DMS79 (cell line): ENCODE measurements at places on chromosomes 6 and 20.

DNA sequence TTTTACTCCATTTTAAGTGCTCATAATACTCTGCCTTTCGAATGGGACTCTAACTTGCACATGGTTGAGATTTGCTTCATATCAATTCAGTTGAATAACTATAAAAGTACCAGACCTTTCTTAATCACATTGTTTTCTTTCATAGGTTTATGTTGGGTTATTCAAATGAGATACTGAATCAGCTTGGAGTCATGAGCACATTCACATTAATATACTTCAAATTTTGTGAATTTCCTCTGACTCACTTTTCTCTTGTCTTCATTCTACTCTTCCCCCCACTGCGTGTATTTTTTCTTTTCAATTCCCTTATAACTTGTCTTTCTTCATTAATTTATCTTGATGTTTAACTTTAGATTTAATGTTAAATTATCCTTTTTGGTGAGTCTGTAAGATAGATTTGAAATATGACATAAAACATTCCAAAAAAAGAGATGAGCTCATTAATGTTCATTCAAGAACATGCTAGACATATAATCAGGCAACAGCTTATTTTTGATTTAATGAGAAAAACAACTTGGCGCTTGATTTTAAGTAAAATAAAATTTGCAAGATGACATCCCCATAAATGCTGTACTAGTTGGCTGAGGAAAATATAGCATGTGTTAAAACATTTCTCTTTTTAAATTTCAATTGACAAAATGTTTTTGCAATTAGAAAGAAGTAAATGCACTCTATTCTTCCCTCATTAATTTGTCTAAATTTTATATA, 736.0 kb downstream of the CD109 start:
- no peak for DNase-seq

DNA sequence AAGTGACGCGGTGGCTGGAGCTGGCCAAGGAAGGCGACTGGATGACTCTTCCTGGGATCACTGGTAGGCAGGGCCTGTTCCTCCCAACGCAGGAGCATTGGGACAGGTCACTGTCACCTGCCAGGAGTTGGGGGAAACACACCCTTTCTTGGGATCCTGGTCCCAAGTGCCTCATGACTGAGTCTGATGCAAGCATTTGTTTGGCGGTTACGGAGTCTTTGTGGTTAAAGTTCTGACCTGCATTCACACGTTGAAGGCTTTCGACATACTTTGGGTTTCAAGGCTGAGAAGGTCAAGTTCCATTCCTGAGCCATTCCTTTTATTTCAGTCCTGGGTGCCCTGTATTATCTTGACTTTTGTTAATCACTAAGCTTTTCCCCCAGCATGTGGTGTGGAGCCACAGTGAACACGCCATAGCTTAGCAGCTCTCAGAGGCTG, 6.0 kb downstream of the PNLDC1 start:
- DNase-seq: no peak

- no peak for DNase-seq
These were observed 190.3 kb downstream of the ZDHHC14 start for GRCh38 chr6:157571269-157571668.

GRCh38 chr20:2752567-2753460, 47.6 kb downstream of the CPXM1 start:
- DNase-seq: peak; percentile 33

DNA sequence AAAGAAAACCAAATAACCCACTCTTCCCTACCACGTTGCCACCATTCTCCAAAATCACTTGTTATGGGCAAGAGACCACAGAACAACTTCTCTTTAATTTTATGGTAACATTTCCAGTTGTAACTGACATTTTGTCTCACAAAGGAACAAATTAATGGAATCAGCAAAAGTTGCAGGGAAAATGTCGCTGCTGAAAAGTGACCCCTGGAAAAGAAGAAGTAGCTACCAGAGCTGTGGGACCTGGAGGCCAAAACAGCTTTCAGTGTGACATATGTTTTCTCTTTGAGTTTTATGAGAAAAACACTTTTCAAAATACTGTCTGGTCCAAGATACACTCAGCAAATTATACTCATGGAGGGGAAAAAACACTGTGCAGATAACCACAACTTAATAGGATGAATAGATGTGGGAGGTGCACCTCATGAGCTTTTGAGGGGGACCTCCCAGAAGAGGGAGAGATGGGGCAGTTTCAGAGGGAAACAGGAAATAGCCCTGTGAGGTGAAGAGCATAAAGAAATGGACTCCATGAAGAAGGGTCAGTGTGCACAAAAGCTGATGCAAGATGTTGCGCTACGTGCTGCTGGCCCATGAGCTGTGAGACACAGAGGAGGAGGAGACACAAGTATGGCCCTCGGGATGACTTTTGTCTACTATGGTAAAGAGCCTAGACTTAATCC, 87.3 kb downstream of the DTNBP1 start:
- no peak for DNase-seq

DNA sequence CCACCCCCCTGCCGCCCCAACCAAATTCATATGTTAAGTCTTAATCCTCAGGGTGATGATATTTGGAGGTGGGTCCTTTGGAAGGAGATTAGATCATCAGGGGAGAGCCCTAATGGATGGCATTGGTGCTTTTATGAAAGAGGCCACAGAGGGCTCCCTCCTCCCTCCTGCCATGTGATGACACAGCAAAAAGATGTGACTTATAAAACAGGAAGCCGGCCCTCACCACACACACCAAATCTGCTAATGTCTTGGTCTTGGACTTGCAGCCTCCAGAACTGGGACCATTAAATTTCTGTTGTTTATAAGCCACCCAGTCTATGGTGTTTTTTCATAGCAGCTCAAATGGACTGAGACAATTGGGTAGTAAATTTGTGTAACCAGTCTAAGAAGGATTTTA, 176.3 kb downstream of the ADGRG6 start:
- DNase-seq: no peak

DNA sequence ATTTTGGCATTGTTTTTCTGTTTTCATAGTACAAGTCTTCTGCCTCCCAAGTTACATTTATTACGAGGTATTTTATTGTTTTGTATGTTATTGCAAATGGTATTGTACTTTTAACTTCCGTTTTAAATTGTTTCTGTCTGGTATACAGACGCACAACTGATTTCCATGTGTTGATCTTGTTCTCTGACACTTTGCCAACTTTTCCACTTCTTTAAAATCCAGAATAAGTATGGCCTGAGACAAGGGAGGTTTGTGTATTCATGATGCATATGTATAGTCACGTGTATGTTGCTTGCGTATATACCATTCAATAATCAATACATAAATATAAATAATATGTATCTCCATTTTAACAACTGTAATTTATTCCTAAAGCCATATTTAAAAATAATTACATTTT, 41.2 kb downstream of the THBS2 start:
- DNase-seq: no peak

DNA sequence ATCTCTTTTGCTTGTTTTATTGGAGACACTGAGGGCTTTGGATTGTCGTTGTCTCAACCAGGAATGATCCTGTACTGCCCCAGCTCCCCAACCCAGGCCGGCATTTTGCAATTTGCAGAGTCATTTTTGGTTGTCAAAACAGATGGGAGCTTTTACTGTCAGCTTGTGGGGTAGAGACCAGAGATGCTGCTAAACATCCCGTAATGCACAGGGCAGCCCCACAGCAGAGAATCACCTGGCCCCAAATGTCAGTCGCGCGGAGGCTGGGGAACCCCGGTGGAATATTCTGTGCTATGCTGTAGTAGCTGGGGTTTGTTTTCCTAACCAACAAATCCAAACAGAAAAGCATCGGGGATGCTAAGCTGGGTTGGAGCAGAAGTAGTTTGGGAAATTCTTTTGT, 99.7 kb downstream of the TSHZ2 start:
- DNase-seq: no peak

- no peak for DNase-seq
These were observed 147.5 kb downstream of the BMP2 start for GRCh38 chr20:6914986-6915385.

DNA sequence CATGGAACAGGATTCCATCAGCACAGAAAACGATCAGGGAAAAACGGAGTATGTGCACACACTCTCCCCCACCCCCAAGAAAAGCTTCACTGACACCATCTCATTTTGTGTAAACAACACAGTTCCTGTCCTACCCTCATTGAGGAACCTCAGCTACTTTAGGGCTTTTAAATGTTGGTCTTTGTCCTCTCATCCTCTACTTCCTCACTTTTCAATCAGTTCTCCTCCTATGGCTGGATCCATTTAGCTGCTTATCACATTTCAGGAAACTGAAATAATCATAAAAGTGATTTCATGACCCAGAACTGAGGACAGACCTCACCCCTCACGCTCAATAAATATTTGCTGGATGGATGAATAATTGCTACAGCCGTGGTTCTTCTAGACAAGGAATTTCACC, 33.1 kb upstream of the PNRC1 start:
- DNase-seq: no peak

DNA sequence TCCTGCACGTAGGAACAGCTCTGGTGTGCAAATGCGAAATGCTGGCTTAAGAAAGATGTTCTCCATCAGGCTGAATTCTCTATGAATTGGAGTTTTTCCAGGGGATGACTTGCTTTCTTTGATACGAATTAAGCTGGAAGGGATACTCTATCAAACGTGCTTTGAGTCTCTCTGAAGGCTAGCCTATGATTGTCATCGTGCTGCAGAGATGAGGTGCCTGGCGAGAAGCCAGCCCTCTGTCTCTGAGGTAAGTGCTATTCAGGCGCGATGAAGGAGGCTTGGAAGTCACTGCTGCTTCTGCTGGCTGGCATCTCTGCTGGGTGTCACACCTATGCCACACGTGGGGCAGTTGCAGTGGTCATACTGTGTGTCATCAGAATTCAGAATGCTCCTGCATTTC, 223.7 kb downstream of the TAF4 start:
- peak; percentile 1 for DNase-seq

- DNase-seq: no peak
These were observed 129.6 kb upstream of the DOK5 start for GRCh38 chr20:54345821-54346220.
